Natural killer cell (primary cell): ENCODE measurements at places on chromosomes 12 and 14. TPM values are rescaled to one million over a fixed set of nuclear protein-coding genes. Genes with fewer than 3 reads are reported as not detected.

Gene C12orf57
- total RNA-seq, result 126 TPM

Gene CLEC1B
- total RNA-seq, result 1.0 TPM

Gene STON2
- 4.8 TPM for total RNA-seq

DNA sequence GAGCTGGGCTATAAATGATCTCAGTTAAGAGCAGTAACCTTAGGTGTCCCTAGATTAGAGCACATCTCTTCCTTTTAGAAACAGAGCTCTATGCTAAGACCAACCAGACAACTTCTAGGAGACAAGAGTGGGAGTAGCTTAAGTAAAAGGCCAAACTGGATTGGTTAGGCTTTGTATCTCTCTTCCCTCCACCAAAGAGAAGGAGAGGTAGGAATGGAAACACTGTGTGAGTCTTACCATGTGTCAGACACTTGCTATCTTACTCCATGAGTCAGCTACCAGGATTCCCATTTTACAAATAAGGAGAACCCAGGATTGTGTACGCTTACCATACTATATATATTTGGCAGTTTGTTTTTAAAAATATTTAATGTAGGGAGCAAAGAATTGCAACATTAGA is 122.9 kb downstream of the PAX9 start:
- no peak for DNase-seq
- no peak overlapping the region for H3K27ac ChIP-seq
- no peaks in the 10 kb centered on the region for H3K36me3 ChIP-seq
- no peak overlapping the region for H3K4me3 ChIP-seq
- H3K4me1 ChIP-seq, result no peaks in the 10 kb centered on the region

Gene OR4M1
- total RNA-seq, result not detected

DNA sequence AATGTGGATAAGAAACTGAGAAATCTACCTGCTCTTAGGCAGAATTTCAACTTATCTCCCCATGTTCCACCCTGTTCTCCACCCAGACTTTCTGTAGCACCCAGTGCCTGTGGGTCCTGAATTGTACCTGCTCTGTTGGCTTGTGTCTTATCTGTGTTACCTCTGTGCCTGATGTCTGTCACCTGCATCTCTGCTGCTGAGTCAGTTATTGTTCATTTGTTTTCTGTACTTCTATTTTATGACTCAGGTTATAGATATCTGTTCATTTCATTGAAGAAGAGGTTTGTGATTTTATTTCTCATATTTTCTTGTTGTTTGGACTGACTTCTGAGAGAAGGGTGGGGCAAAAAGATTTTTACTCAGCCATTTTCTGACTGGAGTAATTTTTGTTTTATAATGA is 11.7 kb downstream of the SOCS4 start:
- no peak overlapping the region for H3K27ac ChIP-seq
- no peaks in the 10 kb centered on the region for H3K27me3 ChIP-seq
- peaks cover 29% of the 10 kb centered on the region for H3K36me3 ChIP-seq
- no peak for DNase-seq

Gene CCDC38
- 1.2 TPM for total RNA-seq

DNA sequence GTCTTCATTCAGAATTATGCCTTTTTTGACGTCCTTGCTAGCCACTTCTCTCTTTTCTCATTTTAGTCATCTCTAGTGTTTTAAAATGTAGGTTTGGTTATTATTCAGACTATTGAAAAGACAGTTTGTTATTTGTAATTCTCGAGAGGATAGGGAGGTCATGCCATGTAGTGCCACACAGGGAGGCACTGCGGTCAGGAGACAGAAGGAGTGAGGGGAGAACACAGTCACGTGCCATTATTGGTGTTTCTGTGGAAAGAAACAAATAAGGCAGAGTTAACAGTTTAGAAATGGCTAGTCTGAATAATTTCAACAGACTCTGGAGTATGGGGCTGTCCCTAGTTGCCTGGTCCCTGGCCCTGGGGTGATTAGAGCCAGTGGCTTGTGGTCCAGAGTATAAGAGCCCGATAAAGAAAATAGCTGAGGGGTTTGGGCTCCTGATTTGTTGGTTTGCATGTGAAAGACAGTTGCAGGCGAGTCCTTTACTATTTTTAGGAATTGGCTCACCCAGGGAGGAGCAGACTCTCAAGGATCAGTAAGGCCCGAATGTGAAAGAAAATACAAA is 278.1 kb upstream of the SEL1L start:
- no peak overlapping the region for H3K27ac ChIP-seq
- DNase-seq, result no peak
- no peaks in the 10 kb centered on the region for H3K4me1 ChIP-seq
- no peaks in the 10 kb centered on the region for H3K36me3 ChIP-seq
- no peaks in the 10 kb centered on the region for H3K27me3 ChIP-seq
